ENCODE measurements at places on chromosomes 7 and 10.
A peak's percentile ranks its signal among the peaks of the same experiment; 100 is the strongest.

DNA sequence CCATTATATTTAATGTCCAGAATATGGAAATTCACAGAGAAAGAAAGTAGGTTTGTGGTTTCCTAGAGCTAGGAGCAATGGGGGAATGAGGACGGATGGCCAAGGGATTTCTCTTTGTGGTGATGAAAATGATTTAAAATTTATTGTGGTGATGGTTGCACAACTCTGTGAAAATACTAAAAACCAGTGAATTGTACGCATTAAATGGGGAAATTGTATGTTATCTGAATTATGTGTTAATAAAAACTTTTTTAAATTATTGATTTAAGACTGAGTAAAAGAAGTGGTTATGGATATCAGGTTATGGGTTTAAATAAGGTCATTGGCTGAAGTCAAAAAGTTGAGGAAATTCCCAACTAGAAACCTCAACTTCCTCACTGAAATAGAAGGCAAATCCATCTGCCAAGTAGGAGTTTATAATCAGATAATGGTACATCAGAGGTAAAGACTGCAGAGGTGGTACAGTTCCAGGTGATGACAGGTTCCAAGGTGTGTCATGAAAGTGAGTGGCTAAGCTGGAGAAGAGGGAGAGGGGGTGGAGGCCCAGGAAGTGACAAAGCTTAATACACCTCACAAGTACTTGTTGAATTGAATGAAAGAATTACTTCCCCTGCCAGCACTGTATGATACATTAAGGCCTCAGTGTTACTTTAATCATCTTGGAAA, 68.9 kb upstream of the CCDC71L start:
- DNase-seq, result no peak

DNA sequence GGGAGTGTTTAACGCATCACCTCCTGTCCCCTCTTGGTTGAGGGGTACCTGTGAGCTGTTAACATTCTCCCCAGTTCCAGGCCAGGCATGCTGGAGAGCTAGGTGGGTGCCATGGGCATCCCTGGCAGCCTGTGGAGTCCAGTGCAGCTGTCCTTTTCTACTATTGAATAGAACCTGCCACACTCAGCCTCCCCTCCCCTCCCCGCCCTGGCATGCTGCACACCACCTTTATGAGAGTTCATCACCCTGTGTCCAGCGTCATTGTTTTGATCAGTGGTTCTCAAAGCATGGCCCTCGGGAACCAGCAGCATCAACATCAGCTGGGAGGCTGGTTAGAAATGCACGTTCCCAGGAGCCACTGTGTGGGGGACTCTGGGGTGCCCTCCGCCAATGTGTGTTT, 157.3 kb upstream of the PRR15 start:
- DNase-seq, result no peak

- DNase-seq, result no peak
These were observed 116.0 kb downstream of the GRK5 start for GRCh38 chr10:119323085-119324016.

DNA sequence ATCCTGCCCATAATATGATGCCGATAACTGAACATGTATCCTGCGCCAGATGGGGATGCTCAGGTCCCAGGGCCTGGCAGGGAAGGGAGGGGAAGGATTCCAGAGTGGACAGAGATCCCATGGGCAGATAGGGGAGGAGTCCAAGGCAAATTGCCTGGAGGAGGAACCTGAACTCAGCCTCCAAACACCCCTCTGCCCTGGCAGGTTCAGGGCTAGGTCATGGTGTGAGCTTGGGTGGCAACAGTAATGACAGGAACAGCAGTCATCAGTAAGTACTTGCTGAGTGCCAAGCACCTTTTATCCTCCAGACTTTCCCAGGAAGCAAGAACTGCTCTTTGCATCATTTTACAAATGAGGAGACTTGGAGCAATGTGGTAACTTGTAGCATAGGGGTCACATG, 3.8 kb upstream of the PALD1 start:
- DNase-seq, result no peak

DNA sequence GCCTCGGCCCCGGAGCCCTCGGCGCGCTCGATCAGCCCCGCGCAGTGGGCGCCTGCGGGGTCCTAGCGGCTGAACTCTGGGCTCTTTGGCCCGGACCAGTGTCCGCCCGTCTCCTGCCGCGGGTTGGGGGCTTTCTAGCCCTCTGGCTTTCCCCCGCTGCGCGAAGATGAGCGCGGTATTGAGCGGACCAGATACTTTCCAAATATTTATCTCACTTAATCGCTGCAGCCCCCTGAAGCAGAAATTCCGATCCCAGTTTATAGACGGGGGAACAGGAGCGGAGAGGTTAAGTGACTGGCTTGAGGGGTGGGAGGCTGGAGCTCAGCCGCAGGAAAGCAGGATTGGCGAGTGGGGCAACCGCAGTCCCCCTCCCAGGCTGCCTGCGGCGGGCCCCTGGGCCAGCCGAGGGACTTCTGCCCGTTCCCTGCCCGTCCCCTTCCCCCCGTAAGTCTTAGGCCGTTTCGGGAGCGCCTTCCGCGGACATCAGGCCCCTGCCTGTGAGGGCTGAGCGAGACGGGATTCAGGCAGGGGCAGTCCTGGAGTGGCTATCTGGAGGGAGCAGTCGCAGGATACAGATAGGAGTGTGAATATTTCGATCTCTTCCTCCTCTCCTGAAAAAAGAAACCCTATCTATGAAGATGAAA, 565 bp downstream of the STRIP2 start:
- DNase-seq, result peak; percentile 15

DNA sequence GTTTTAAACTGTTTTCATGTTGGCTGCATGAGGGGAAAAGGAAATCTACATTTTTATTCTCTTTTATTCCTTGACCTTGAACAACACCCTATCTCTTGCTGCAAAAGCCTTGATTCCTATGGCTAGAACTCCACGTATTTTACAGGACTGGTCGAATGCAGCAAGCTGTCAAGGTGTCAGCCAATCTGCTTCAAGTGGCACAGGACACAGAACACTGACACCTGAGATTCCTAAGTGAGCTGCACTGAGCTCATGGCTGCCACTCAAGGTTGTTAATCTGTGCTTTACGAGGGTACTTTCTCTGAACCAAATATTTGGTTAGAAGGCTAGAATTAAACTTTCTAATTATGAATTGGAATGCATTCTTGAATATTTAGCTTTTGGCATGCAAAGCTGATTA, 349.7 kb upstream of the COBL start:
- no peak for DNase-seq

- no peak for DNase-seq
These were observed 43.4 kb downstream of the FOXL3 start for GRCh38 chr7:333393-333764.

GRCh38 chr10:98423691-98424120, 8.7 kb upstream of the PYROXD2 start:
- DNase-seq, result no peak

DNA sequence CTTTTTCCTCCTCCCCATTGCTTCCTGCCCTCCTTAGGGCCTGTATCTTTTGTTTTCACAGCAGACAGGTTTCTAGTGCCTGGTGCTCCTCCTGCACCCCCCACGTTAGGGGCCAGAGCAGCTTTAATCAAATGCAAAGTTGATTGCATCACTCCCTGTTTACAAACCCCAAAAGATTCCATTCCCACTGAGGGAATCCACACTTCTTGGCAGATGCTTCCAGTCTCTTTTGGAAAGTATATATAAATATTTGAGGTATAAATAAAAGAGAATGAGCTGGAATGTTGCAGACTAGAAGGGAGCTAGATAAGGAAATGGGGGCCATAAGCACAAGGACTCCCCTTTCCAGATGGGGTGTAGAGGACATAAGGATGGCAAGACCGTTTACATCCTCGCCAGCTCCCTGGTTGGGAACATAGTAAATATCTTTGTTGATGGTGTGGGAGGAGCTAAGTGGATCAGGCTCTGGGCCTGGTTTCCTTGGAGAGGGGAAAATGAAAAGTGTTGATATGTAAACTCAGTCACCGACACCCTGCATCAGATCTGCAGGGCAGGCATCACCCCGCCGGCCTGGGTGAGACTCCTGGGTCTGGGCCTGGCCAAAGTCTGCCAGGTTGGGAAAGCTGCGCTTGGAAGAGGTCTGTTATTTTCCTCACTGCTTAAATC, 6.2 kb downstream of the RARRES2 start:
- no peak for DNase-seq

- no peak for DNase-seq
These were observed 259.8 kb upstream of the AOAH start for GRCh38 chr7:36984041-36984521.

DNA sequence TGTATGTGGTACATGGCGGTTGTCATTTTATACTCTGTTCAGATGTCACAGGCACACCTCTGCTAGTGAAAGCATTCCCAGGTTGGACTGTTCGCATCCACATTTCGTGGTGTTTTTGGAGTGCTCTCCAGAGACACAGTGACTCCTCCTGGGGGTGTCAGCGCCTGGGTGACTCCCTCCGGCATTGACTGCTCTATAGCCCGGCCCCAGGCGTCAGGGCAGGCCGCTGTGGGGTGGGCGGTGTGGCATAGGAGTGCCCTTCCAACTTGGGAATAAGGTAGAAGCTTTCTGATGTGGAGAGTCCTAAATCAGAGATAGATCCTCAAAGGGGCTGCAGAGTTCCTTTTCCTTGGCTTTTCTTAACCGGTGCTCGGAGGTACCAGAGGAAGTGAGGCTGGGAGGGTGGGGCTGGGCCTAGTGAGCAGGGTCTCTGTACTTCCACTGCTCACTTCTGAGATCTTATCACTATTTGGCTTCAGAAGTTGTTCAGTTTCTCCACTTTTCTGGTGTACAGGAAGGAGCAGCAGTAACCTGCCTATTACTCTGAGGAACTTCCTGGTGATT, 32.3 kb downstream of the CCNY start:
- no peak for DNase-seq

DNA sequence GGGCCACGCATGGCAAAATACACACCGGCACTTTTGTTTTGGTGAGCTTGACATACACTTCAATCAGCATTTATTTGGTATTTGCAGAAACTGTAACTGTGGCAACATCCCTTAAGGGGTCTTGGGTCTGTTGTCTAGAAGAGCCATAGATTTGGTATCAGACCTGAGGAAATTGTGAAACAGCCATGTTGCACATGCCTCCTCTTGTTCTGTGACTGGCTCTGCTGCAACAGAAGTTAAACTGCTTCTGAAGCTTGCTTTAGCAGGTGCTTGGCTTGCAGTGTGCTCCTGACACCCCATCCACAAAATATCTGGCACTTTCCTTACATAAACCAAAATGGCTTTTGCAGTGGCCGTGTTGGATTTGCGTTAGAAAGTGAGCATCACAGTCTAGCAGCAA, 247.3 kb downstream of the GATA3 start:
- no peak for DNase-seq

DNA sequence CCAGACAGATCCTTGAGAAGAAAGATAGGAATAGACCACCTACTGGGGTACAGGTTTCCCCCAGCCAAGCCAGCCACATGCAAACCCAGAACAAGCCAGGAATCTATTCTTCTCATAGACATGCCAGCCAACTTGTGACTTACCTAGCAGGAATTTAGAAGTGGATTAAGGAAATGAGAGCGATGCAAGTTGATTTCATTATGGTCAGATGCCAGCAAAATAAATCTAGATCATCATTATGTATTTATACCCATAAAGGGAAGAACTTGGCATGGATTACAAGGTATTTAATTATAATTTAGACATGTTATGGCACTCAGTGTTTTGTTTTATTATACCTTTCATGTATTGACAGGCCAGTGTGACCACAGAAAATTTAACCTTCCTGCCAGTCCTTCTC, 32.8 kb downstream of the SLC35G1 start:
- DNase-seq, result no peak

- DNase-seq, result no peak
These were observed 438.6 kb downstream of the TNS3 start for GRCh38 chr7:47143339-47143738.

- DNase-seq, result no peak
These were observed 22.4 kb downstream of the GALNTL5 start for GRCh38 chr7:151978616-151979015.

DNA sequence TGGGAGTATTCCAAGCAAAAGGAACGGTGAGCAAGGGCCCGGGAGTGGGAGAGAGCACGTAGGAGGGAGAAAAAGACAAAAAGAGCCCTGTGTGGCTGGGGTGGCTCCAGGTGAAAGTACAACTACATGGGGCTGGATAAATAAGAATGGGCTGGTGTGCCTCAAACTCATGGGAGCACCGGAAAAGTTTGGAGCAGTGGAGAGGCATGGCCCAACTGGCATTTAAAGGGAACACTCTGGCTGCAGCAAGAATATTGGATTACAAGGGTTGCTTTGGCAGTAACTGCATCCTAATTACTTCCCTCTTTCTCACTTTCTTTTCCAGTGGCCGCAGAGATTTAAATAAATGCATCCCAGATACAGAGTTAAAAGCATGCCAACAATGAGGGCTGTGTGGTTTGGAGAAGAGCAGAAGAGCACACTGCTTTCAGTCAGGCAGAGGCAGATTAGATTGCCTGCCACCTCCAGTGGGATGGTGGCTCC, 39.1 kb upstream of the HERPUD2 start:
- no peak for DNase-seq

DNA sequence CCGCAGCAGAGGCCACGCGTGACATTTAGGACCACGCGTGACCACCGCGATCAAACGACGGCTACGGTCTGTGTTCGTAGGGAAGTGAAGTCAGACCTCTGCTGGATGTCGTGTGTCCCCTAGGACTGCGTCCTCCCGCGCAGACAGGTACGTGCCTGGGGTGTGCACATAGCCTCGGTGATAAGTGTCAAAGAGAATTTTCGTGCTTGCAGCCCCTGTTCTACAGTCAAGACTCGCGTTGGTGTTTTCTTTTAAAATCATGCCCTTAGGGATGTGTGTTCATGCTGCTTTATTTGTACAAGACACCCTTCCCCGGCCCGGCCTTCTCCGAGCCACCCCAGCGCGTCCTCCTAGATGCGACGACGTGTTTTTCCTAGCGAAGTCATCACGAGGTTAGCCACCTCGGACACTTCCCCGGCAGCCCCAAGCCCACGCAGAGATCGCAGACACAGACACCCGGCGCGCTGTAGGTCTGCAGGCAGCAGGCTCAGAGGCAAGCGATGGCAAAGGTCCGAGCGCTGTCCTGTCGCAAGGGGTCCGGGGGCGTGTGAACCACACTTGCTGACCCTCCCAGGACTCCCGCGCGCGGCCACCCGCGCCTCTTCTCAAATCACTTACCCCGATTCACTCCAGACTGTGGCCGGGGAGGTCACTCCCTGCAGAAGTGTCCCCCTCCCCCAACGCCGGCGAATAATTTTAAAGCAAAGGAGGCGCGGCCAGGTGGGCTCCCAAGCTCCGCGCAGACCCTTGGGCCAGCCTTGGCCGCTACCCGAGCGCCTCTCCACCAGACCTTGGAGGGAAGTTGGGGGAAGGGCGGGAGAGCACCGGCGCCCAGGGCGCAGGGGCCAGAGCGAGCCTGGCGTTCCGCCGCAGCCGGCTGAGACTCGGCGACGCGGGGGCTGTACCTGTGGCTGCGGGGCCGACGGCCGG, 552 bp downstream of the MKX start:
- DNase-seq, result no peak

GRCh38 chr7:2266911-2267310, 24.9 kb downstream of the NUDT1 start:
- no peak for DNase-seq

DNA sequence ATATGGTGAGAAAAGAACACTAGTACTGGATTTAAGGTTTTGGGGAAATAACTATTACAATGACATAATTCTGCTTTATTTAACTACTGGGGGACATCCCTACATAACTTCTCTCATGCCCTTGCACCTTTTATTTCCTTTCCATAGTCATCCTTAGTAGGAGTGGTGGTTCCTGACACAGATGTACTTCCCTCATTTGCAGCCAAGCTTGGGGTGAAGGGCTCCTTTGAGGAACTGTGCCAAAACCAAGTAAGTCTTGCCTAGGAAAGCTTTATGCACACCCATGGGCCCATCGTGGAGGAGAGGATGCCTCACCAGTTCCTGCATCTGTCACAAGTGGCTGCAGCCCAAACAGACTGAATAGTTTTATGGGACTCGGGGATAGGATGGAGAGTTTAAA, 20.6 kb downstream of the ZDHHC6 start:
- no peak for DNase-seq
